ENCODE measurements at places on chromosomes 2 and 18. TPM values are rescaled to one million over a fixed set of nuclear protein-coding genes. Genes with fewer than 3 reads are reported as not detected.

DNA sequence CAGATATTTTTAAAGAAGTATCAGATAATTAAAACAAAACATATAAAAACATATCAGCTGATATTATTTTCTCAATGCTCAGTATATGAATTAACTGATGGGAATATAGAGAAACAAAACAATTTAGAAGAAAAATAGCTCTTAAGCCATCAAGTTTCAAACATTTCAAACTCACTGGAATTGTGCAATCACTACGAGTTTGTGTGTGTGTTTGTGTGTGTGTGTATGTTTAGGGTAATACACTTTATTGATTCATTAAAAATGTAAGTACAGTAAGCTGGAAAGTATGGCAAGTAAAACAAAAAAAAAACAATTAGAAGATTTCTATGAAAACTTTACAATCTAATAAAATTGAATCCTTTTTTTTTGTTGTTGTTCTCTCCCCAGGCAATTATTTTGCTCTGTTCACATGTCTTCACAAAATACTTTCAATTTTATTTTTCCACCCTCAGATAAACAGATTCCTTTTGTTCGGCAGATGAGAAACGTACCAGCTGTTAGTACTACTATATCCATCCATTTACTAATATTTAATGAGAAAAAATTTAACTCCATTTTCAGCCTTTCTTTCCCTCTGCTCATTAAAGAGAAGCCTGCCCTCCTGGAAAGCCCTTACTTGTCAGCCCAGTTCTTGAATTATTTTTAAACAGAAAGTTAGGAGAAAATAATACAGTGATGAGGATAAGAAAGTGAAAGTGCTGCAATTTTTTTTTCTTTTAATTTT, 87.6 kb downstream of the SLC8A1 start:
- peak; percentile 60 for DNase-seq

- peak; percentile 22 for DNase-seq
These were observed 433.2 kb upstream of the RGPD4 start for GRCh38 chr2:107393516-107393915.

Gene FBXO41
- total RNA-seq = 4.0 TPM

Gene COL4A4
- total RNA-seq = not detected

All from LHCN-M2 (cell line).